T-helper 17 cell (primary cell): ENCODE measurements at places on chromosomes 12 and 14.

GRCh38 chr12:5718680-5719079 lies 226.4 kb downstream of the ANO2 start:
- DNase-seq = no peak

- no peak for DNase-seq
These were observed 380.3 kb upstream of the TBX3 start for GRCh38 chr12:115064296-115064695.

GRCh38 chr12:47819138-47819895 lies 386 bp downstream of the HDAC7 start:
- DNase-seq = no peak

GRCh38 chr12:118315821-118316220 lies 56.9 kb downstream of the TAOK3 start:
- no peak for DNase-seq

DNA sequence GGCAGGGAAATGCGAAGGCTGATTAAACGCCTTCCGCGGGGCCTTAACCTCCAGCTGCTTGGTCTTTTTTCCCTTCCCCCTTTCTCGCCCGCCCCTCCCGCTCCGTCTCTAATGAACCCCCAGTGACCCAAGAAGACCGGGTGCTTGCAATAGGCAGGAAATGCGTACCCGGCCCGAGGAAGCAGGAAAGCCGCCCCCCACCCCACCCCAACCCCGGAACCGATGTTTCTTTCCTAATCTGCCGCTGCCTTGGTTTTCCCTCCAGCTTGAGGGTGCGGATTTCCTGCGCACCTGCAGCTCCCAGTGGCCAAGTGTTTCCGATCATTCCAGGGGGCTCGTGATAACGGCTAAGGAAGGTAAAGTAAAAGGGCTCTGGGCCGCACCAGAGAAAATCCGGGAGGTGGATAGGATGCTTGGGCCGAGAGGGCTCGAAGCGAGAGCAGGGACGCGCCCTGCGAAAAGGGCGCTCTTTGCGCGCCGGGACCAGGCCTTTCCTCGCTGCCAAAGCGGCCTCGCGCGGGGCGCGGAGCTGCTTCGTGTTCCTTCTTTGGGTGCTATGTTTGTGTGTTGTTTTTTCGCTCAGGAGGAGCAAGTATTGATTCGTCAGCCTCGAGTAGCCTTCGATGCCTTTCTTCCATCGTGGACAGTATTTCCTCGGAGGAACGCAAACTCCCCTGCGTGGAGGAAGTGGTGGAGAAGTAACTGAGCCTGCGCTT lies 983 bp downstream of the MYF6 start:
- DNase-seq = no peak

DNA sequence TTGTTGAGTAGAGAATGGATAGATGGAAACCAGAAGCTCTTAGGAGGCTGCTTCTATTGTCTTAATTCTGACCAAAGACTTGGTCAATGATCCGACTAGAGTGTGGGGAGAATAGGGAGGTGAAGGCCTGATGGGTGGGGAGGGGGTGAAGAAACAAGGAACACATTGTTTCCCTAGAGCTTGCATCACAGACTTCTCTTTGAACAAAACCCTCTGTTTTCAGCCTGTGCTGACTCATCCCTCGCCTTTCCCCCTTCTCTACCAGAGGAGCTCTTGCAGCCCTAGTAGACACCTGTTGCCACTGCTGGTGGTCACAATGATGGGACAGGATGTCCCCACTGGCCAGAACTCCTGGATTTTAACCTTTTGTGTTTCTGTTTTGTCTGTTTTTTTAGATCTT lies 46.8 kb upstream of the CISTR start:
- no peak for DNase-seq

DNA sequence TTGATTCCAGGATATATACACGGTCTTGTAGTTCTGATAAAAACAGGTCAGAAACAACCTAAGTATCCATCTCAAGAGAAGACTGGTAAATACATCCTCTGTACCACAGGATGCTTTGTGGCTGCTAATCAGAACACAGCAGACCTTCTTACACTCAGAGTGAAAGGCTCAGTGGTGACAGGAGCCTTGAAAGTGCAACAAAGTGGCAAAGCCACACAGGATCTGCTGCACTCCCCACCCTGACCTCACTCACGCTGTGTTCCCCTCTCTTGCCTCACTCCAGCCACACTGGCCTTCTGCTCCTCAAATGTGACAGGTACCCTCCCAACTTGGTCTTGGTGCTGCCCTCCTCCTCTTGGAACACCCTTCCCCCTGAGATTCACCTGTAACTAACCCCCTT lies 98.1 kb upstream of the GRIP1 start:
- DNase-seq = no peak

DNA sequence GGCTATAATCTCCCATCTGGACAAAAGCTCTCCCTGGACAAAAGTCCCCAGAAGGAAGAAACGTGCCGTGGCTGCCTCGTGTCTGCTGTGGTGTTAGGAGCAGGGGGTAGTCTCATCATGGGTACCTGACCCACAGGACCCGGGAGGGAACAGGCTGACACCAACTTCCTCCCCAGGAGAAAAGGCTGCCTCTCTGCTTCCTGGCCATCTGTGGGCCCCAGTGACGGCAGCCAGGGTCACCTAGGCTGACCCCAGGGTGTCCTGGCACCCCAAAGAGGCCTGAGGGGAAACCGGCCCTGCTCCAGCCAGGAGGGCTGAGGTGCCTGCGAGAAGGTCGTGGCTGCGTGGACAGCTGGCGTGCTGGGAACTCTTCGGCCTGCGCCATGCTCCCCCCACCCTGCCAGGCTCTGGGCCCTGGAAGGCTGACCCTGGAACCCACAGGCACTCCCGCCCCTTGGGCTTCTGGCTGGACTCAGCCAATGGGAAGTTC lies 133.9 kb downstream of the RFLNA start:
- DNase-seq = no peak

- DNase-seq = no peak
These were observed 41.4 kb upstream of the TUNAR start for GRCh38 chr14:95835121-95835730.

GRCh38 chr12:52630008-52630500 lies 11.7 kb upstream of the KRT73 start:
- DNase-seq = no peak

GRCh38 chr14:93142854-93143652 lies 27.3 kb upstream of the ITPK1 start:
- no peak for DNase-seq

DNA sequence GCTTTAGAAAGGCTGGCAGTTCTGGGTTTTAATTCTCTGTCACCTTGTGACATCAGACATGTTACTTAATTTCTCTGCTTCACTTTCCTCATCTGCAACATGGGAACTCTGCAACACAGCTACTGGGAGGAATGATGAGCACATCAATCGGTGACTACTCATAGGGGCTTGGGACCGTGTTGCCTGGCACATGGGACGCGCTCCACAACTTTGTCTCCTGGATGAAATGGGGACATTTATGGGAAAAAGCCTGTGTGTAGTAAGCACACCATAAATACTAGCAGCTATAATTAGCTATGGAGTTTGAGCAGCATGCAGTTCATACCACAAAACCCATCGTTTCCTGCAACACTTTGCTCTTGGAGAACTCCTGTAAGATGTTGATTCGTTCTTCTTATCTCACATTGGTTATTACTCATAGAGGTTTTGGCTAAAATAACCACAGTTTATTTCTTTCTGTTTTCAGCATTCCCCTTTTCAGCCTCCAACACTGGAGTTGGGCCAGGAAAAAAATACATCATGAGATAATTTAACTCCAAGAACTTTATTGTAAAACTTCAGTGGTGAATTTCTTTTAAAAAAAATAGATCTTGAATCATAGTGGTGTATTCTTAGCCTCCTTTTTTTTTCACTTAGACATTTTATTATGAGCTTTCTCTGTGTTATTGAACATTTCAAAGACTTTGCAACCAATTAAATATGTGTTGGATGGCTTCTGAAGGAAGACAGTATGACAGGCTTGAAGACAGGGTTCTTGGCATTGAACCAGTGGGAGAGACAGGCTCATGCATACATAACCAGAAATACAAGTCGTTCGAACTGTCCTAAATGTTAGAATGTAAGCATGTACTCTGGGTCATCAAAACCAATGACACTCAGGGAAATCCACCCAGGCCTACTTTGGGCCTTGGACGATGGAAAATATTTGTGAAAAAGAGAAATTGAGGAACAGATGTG lies 72.7 kb downstream of the RIN3 start:
- DNase-seq = no peak

DNA sequence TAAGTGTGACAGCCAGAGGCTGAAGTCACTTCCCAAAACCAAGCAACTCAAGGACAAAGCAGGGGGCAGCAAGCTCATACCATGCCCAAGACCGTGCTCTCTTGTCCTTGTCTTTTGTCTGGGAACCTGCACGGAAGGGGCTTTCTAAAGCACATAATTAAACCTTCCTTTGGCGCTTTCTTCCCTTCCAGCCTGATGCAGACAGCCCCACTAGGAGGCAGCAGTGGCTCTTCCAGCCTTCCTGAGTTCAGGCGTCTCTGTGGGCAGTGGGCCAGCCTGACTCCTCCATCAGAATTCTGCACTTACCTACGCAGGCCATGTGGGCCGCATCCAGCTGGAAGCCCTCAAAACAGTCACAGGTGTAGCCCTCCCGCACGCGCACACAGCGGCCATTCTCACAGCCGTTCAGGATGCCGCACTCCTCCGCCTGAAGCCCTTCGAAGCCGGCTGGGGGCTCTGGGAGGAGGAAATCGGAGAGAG lies 7.6 kb downstream of the ISCA2 start:
- DNase-seq = no peak

GRCh38 chr12:80643961-80644360 lies 63.5 kb upstream of the MYF6 start:
- DNase-seq = no peak
